NCI-H1092 treated with DMSO at 0.1 percent for 48 hours (cell line): ENCODE measurements at places on chromosomes 12 and 14.

GRCh38 chr12:79552192-79552591, 138.6 kb downstream of the PAWR start:
- no peak for DNase-seq

- DNase-seq, result no peak
These were observed 52.6 kb downstream of the FZD10 start for GRCh38 chr12:130214686-130215395.

DNA sequence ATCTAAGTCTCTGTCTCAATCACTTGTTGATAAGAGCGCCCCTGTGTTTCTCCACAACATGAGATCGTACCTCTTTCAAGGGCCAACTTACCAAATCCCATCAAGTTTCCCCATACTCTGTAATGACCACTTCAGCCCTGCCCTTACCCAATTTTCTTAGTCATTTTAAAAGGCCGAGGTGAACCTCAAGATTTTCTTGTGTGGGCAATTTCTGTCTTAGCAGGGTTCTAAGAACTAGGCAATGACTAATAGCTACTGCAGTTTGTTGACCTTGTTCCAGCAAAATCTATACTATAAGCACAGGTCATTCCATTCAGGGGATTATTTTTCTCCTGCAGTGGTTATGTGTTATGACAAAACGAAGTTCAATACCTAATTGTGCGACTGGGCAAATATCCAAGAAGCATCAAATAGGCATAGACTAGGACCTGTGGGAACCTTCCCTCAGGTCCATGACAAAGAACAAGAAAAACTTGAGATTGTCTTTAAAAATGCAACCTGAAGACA, 359.8 kb downstream of the PCNX1 start:
- no peak for DNase-seq

- no peak for DNase-seq
These were observed 120.4 kb downstream of the CALM1 start for GRCh38 chr14:90517076-90517841.

DNA sequence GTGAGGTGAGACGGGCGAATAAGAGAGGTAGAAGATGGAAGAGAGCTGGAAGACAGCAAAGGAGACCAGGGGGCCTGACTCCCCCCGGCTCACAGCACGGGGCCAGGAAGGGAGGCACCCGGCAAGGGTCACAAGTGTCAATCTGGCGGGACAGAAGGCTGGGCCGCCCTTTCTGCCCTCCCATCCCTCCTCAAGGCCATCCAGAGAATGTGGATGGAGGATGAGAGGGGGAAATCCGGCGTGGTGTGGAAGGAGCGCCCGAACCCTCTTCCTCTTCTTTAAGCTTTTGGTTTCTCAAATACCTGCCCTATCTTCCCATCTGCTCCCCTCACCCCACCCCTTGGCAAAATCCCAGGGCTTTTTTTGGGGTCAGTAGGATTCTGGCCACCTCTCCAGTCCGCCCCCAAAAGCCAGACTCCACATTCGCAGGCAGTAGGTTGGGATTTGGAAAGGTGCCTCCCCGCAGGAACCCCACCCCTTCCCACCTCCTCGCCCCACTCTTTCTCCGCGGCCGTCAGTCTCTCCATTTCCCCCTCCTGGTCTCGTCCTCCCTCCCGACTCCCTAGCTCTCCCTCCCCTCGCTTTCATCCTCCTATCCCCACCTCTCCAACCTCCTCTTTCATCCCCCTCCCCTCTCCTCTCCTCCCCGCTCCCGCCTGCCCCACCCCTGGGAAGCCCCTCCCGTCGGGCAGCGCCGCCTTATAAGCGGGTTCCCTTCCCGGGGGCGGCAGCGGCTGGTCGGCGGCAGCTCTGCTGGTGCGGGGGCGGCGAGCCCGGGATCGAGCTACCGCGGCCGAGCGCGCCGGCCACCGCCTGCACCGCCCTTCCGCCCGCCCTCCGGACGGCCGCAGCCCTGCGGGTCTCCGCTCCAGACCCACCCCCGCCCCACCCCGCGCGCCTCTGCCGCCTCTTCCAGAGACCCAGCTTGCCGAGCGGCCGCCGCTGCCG, at the start of gene PTMS:
Gene PTMS (plus strand): TSS at position 730 of the 948 bp plus-strand sequence. CDS start 343 bp downstream, outside the sequence.
- DNase-seq, result peak; percentile 95

DNA sequence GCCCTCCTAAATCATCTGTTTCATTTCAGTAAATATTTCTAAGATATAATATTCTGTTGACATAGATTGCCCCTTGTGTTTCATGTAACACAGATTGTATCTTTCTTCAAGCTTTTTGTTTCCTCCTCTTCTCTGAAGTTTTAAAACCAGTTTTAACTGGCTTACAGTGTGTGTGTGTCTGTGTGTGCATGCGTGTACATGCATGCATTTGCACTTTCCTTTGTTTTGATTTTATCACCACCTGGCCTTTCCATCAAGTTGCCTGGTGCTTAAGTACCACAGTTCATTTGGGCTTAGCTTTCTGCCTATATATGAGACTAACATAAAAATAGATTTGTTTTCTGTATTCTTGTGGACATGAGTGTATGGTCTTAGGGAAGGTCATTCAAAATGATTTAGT, 31.9 kb downstream of the ETNK1 start:
- DNase-seq, result no peak
